Activated CD4-positive, alpha-beta T cell treated with anti-CD3 and anti-CD28 coated beads for 1 hour (primary cell): ENCODE measurements at places on chromosomes 16 and 17.
A peak's percentile ranks its signal among the peaks of the same experiment; 100 is the strongest.

DNA sequence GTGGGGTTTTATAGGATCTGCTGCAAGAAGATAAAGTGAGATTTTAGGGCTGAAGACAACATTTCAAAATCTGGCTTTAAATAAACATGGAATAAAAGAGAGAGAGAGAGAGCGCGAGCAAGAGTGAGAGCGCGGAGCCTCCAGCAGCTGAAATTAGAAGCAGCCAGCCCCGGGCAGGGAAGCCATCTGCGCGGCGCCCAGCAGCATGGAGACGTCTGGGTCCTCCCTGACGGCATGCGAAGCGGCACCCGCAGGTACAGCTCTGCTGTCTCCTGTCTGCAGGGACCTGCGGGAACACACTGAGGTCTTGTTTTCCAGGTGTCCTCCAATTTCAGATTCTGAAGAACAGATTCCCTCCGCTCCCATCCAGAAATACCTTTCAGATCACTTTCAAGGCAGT, 7.9 kb upstream of the BAIAP2 start:
- DNase-seq = no peak

GRCh38 chr17:73292031-73292531, 19.7 kb downstream of the CDC42EP4 start:
- no peak for DNase-seq

DNA sequence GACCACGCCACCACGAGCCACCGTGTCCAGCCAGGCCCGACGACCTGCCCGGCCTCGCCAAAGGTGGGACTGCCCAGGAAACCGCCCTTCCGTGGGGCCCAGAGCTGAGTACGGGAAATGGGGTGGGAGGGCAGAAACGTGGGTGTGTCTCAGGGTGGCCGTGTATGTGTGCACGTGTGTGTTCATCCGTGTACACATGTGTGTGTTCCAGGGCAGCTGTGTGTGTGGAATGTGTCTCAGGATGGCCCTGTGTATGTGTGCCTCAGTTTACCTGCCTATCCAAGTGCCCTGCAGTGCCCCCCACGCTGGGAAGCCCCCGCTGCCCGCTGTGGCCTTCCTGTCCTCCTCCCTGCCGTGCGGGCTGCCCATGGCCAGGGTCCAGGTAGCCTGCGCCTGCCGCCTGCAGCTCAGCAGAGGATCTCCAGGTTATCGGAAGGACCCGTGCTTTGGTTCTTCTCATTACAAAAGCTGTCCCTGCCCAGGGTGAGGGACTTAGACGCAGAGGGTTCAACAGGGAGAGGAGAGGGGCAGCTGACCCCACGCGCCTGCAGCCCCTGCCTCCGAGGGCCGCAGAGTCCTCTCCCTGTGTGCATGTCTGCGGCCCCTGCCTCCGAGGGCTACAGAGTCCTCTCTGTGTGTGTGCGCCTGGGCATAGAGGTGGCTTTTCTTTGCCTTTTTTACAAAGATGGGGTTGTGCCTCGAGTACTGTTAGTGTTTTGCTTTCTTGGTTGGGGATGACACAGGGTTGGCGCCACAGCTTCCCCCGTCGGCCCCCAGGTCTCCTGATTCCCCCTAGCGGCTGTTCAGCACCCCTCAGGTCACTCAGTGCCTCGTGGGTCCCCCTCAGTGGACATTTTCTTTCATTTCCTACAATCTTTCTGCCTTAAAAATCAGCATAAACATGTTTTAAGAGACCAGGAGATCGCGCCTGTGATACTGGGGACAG, 23.6 kb downstream of the ZNF469 start:
- no peak for DNase-seq

DNA sequence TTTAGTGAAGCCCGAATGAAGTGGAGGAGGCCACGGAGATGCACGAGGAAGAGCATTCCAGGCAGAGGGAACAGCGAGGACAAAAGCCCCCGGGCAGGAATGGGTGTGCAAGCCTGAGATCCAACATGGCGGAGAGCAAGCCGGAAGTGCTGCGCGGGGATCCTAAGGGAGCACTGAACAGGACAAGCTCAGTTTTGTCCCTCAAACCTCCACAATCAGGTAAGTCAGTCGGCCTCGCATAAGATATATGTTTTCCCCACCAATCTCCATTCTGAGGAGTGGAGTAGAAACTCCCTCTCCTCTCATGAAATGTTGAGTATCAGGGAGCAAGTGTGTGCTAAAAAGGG, 32.9 kb upstream of the USP22 start:
- DNase-seq = no peak

- no peak for DNase-seq
These were observed 18.6 kb upstream of the PITPNM3 start for GRCh38 chr17:6574687-6575595.

DNA sequence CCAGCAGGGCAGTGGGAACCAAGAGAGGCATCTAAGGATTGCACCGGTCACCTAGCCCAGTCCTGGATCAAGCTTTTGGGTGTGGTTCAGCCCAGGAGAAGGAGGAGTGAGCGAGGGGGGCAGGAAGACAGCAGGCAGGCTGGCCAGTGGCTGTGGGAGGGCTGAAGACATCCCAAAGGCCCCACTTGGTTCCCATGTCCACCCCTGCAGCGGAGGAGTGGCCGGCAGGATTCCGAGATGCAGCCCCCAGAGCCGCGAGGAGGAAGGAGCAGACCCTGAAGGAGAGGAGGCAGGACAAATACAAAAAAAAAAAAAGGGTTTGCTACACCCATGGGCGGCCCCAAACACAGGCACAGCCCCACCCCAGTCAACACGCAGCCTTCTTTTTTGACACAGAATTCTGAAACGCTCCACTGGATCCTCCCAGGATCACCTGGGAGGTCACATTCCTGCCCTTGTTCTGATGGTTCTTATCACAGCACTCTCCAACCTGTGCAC, 1.1 kb upstream of the SLC47A2 start:
- DNase-seq = no peak

GRCh38 chr16:66603537-66604375, 748 bp upstream of the CMTM3 start:
- peak; percentile 51 for DNase-seq

GRCh38 chr16:84604477-84605013, 13.3 kb downstream of the COTL1 start:
- DNase-seq = no peak

- DNase-seq = no peak
These were observed 801 bp downstream of the CHAD start for GRCh38 chr17:50467855-50468303.

DNA sequence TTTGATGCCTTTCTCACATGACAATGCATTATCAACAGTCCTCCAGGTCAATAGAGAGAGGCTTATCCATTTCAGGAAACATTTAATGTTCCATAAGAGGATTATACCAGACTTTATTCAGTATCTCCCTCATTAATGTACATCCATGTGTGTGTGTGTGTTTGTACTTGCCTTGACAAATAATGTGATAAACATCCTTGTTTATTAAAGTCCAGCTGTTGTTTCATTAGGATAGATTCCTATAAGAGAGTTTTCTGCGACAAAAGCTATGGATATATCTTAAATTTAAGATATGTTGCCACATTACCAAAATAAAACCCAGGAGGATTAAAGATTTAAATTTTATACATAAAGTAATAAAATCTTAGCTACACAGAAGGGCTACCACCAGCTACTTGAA, 492.6 kb downstream of the TOX3 start:
- DNase-seq = no peak

DNA sequence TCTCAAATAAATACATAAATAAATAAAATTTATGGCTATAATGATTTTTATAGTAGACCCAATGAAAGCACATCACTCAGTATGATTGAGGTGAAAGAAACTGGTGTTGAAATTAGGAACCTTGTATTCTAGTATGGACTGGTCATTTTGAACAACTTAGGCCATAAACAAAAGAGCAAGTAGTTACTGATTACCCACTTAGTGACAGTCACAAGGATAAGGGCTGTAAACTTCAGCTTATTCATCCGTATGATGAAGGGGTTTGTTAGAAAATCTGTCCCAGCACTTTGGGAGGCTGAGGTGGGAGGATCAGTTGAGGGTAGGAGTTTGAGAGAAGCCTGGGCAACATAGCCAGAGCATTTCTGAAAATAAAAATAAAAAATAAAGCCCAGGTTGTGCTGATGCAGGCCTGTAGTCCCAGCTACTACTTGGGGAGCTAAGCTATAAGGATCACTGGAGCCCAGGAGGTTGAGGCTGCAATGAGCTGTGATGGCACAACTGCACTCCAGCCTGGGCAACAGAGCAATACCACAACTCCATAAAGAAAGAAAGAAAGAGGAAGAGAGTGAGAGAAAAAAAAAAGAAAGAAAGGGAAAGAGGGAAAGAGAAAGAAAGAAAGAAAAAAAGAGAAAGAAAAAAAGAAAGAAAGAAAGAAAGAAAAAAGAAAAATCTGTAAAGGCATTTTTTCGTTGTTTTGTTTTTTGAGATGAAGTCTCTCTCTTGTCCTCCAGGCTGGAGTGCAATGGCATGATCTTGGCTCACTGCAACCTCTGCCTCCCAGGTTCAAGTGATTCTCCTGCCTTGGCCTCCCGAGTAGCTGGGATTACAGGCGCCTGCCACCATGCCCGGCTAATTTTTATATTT, 4.2 kb upstream of the SPAG9 start:
- DNase-seq = no peak

- DNase-seq = no peak
These were observed 68.3 kb upstream of the GCSH start for GRCh38 chr16:81164481-81164880.

DNA sequence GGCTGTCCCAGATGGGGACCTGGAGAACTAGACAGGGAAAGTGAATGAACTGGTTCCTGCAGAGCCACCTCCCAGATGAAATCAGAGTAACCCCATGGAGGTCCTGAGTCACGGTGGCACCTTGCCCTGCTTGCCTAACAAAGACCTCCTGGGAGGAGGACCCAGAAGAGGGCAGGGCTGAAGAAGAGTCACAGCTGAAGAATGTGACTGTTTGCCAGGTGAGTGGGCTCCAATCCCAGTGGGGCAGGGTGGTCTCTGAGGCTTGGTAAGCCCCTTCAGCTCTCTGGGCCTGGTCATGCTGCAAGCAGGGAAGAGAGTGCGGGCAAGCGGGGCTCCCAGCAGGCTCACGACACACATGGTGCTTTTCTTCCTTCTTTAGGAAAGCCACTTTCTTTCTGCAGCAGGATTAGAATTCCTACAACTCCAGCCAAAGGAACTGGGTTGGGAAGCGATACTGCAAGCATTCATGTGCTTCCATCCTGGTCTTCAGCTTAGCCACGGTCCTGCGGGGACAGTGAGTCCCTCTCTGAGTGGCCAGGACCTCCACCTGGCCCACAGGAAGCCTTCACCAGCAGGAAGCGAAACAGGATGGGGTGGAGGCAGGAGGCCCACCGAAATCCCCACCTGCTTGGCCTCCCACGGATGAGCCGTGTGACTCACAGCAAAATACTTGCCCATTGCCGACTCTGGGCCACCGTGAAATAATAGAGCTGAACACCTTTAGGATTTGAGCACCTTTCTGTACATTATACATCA, 4.3 kb downstream of the C16orf74 start:
- no peak for DNase-seq

GRCh38 chr16:72680732-72681131, 367.2 kb downstream of the ZFHX3 start:
- DNase-seq = no peak

- DNase-seq = no peak
These were observed 18.3 kb upstream of the ABCA3 start for GRCh38 chr16:2358811-2359210.

DNA sequence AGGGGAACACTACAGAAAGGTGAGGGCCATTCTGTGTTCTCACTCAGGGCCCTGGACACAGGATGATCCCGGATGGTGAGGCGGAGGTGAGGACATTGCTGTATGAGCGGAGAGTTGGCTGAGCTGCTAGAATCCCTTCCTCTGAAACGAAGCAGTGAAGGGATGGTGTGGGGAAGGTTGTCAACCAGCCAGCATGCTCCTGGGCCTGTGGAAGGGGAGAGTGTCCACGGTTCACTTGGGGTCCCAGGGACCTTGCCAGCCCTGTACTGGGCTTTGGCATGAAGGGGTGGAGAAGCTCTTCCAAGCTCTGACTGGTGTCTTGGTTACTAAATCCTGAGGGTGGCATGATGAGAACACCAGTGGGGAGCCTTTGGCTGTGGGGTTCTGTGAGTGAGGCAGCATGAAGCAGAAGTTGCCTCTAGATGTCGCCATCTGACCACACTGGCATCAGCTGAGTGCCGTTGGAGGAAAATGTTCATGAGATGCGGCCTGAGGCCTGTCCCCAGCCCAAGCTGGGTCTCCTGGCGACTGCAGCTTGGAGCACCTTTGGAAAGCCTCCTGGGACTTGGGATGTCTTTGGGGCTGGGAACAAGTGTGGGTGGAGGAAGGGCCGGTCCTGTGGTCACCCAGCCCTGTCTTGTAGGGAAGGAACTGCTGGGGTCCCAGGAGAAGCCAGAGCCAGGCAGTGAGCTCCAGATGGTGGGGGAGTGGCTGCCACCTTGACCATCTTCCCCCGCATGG, 14.8 kb downstream of the PDP2 start:
- peak; percentile 44 for DNase-seq

- DNase-seq = no peak
These were observed 192.9 kb downstream of the CCDC182 start for GRCh38 chr17:57552114-57552624.

DNA sequence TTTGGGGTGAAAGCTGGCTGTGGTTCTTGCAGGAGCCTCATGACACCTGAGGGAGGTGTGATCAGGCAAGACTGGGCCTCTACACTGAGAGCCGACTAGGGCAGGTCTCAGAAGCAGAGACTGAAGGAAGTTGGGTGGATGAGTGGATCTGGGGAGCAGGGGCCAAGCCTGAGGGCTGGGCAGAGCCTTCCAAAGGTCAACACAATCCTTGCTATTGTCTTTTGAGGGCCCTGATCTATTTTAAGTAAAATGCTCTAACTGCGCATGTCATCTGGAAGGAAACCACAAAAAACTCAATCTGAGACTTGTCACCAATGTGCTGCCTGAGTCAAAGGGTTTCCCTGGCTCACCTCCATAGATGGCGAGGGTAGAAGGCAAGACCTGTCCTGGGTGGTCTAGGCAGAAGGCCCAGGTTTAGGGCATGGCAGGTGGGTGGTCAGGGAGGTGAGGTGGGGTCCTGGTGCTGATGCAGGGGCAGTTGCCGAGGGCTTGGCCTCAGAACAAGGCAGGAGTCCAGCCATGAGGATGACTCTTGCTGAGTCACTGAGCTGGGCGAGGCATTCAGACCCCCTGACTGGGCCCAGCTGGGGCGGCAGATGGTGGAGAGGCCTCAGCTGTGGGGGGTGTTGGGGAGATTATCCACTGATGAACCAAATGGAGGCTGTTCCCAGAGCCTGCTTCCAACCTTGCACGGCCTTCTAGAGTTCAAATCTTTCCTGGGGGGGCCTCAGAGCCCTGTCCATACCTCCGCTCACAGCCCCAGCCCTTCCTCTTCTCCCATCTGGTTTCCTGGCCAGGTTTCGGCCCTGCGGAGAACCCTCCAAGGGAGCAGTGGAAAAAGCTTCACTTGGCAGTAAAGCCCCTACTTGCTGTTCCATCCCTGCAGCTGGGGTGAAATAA, 5.1 kb downstream of the MVP start:
- DNase-seq = no peak

GRCh38 chr17:75764711-75765421, at the start of gene GALK1:
Gene GALK1, minus strand, starts transcription at chr17:75765192. Its CDS starts 56 bp downstream, at chr17:75765136.
- peak; percentile 65 for DNase-seq
